Activated CD4-positive, alpha-beta T cell treated with anti-CD3 and anti-CD28 coated beads, Interleukin-2, amount 50 U/mL, for 4 hours (primary cell): ENCODE measurements at places on chromosomes 1 and 21.
A peak's percentile ranks its signal among the peaks of the same experiment; 100 is the strongest.

- no peak for DNase-seq
These were observed 51.9 kb downstream of the EIF4G3 start for GRCh38 chr1:21124846-21125245.

GRCh38 chr1:72526926-72527325 is 244.6 kb upstream of the NEGR1 start:
- DNase-seq, result no peak

DNA sequence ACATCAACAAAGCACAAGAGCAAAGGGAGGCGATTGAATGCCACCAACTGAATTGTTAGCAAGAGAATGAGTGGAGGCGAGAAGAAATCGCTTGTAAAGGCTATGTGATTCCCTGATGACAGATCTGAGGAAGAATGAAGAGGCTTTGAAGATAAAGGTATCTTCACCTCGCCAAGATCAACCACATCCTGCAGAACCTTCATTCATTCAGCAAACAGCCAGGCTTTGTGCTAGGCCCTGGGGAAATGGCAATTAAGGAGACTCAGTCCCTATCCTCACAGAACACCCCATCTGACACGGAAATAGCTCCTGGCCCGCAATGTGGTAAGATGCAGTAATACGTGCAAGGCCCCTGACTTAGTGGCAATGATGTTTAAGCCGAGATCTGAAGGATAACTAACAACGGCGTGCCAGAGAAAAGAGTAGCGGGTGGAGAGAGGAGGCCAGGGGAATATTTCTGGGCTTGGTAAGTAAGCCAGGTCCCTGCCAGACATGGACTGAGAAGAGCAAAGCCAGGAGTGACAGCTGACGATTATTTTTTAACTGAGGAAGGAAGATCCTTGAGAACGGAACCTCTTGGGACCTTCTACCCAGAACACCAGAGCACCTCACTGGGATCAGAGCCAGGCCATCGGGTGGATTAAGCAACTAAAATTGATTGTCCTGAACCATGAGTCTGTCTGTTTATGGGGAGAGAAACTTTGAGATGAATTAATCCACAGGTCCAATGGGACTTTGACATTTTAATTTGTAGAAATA is 4.6 kb upstream of the VSIG8 start:
- DNase-seq, result no peak

- no peak for DNase-seq
These were observed 60.0 kb upstream of the GRIK3 start for GRCh38 chr1:37094302-37094701.

- DNase-seq, result no peak
These were observed 55.6 kb downstream of the SUCO start for GRCh38 chr1:172588296-172589291.

DNA sequence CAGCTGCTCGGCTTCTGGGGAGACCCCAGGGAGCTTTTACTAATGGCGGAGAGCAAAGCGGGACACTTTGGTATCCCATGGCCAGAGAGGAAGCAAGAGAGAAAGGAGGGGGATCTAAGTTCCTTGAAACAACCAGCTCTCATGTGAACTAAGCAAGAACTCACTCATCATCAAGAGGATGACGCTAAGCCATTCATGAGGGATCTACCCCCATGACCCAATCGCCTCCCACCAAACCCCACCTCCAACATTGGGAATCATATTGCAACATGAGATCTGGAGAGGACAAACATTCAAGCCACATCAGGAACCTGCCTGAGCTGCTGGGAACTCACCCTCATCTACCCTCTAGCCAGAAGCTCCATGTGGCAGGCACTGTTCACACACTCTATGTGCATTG is 372.1 kb upstream of the RUNX1 start:
- DNase-seq, result no peak

DNA sequence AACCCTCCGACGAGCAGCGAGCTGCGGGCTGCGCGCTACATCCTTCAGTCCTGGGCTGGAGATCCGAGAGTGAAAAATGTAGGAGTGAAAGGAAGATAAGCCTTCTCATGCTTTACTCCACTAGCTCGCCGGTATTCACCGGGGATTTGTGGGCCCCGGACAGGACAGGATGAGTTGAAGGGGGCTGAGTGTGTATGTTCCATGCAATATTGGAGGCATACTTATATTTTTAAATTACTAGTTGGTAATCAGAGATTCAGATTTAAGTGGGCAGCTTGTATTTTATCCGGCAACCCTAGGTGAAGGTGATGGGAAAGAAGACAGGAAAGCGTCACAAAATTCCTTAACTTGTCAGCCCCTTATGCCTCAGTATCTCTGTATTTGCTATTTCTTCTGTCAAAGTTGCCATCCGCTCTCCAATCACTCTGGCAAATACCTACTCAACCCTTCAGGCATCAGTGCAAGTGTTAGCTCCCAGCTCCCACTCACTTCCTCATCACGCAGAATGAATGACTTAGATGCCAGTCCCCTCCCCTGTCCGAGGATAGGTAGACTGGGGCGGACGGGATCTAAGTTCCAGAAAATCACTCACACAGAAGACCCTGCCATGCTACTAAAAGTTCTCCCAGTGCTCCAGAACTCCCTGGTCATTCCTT is 503 bp upstream of the PIGM start:
- no peak for DNase-seq

DNA sequence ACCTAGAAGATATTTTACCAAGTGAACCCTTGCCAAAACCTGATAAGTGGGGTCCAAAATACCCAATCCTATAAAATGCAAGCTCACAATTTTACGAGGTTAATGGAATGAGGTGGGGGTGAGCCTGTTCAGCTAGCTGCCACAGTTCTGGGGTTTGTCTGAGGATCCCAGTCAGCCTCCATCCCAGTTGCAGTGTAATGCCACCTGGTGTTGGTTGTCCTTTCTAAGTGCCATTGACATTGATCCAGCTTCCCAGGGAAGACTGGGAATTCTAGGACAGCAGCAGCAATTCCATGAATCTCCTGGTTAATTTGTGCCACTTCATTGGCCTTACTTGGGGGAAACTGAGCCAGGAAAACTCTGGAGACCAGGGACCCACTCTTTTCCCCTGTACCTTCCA is 298.3 kb downstream of the RWDD3 start:
- DNase-seq, result no peak

DNA sequence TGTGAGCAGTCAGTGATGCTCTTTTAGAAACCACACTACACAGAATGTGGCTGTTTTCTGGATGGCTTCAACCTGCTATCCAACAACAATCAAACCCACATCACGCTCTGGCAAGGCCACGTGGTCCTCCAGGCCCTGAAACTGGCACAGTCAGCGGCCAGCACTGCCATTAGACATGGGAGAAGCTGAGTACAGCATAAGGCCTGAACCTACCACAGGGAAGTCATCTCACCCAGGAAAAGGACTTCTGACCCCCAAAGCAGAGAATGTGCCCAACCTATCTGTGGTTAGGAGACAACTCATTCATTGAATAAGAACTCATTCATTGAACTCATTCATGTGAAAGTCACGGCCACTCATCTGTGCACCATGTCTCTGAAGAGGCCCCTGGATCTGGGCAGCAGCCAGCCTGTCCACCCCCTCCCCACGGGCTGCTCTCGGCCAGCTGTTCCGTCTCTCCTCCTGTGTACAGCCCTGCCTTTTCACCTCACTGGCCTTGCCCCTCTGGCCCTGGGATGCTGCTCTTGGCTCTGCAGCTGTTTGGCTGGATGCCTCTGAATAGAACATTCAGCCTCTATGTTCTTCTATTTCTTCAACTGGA is 41.1 kb downstream of the C1orf198 start:
- no peak for DNase-seq

DNA sequence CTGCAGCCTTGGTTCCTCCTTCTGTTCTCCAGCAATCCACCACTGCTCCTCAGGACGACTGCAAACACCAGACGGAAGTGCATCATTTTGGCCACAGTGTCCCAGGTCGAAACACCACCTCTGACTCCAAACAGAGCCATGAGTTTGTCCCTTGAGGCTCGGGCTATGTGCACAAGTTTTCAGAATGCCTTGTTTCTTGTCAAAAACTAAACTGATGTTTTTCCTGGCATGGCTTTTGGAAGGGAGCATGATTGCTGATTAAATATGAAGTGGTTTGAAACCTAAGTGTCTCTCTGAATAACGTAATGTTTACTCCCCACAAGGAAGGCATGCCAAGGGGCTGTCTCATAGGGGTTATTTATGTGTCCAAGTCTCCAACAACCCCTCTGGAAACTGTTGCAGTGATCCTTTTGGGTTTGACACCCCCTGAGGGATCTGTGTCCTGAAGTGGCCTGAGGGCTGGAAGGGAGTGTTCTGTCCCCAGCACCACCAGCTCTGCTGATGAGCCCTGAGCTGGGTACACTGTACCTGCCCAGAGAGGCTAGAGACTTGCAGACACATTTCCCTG is 132.7 kb downstream of the PLPP3 start:
- DNase-seq, result no peak

DNA sequence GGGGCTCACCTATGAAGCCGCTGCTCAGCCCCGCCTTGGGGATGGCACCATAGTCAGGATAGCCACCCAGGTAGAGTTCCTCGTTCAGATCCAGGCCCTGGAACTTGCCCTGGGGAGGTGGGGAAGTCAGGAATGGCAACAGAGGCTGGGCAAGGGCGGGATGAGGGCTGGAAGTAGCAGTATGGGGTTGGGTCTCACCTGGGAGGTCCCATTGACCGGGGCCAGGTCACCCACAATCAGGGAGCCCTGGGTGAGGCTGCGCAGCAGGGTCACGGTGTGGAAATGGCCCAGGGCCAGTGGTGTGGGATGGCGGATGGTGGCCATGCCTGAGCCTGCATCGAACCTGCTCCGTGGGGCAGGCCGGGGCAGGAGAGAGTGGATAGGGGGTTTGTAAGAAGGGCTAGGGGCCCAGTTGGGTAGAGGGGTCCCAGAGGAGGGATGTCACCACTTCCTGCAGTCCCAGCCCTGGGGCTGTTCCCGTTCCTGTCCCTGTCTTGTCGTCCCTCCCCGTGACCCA is 19.4 kb downstream of the LDLRAD2 start:
- DNase-seq, result no peak

DNA sequence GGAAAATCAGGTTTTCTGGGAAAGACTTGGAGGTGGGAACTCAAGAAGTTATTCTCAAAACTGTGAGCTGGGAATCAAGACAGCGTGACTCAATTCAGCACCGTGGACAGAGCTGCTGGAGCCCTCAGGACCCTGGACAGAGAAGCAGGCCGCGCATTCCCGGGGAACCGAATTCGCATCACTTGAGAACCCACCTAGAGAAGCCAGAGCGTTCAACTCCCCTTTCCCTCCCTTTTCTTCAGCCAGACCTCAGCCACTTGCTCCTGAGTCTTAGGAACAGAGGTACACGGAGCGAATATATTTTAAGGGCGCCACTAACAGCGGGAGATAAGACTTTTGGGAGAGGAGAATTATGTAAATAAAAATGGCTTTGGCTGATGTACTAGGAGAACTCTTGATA is 2.0 kb upstream of the LIN28A start:
- peak; percentile 79 for DNase-seq

DNA sequence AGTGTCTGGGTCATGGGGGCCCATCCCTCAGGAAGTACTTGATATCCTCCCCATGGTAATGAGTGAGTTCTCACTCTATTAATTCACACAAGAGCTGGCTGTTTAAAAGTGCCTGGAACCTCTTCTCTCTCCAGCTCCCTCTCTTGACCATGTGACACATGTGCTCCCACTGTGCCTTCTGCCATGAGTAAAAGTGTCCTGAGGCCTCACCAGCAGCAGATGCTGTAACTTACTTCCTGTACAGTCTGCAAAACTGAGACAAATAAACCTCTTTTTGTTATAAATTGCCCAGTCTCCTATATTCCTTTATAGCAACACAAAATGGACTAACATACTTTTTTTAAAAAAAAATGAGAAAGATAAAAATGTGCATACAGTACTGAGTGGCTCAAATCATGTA is 24.0 kb downstream of the PUM1 start:
- DNase-seq, result no peak

GRCh38 chr1:10673109-10673711 is 123.2 kb downstream of the CASZ1 start:
- no peak for DNase-seq

DNA sequence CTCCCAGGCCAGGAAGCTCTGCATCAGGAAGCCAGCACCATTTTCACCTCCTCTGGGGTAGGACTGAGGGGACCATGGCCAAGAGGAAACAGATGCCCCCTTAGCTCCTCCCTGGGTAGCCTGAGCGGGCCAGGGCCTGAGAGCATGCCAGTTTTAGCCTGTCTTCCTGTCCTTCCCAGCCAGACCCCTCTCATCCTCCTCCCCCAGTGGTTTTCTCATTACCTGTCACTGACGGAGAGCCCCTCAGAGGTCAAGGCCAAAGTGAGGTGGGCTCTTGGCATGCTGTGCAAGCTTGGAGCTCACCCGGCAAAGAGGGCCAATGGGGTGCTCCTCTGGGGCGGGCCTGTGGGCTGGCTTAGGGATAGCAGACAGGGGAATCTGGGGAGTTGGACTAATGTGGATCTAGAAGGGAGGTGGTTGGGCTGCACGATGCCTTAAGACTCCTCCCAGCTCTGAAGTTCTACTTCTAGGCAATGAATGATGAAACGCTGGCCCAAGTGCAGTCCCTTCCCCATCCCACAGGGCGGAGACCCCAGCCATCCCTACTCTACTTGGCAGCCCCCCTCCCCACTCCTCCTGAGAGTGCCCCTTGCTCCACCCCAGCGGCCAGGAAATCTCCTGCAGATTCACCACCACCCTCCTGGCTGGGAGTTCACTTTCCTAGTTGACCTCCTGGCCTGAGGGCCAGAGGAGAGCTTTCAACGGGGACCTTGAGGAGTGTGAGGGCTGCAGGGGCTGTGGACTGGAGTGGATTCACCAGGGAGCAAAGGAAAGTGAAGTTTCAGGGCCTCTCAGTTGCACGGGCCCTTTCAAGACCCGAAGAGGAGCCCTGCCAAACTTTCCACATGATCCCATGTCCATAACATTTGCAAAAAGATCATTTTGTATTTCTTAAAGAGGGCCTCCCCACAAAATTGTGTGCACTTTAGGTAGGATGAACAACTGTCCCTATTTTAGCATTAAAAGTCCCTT is 9.4 kb upstream of the LMNA start:
- no peak for DNase-seq

GRCh38 chr1:206769304-206769731 is 1.3 kb upstream of the IL19 start:
- DNase-seq, result no peak

DNA sequence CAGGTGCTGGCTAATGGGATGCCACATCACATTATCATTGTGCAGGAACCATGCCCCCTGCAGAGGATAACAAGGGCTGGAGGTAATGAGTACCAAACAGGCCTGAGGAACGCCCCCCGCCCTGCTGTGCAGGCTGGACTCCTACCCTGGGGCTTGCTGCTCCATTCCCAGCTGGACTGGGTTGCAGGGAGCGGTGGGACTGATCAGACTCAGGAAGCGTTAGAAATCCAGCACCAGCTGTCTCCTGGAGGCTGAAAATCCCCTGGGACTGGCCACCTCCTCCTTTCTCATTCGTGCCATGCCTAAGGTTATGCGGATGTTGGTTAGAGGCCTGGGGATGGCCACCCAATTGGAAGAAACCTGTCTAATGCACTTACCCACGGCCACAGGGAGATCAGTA is 36.9 kb upstream of the POU3F1 start:
- DNase-seq, result no peak

GRCh38 chr1:46582972-46583371 is 21.1 kb downstream of the MKNK1 start:
- DNase-seq, result no peak

- DNase-seq, result no peak
These were observed 4.8 kb downstream of the GNG4 start for GRCh38 chr1:235644693-235645305.

GRCh38 chr1:85334962-85335361 is 58.5 kb upstream of the BCL10 start:
- DNase-seq, result no peak
